SJSA1 (cell line): ENCODE measurements at places on chromosomes 12 and 14. TPM values are rescaled to one million over a fixed set of nuclear protein-coding genes. Genes with fewer than 3 reads are reported as not detected.

DNA sequence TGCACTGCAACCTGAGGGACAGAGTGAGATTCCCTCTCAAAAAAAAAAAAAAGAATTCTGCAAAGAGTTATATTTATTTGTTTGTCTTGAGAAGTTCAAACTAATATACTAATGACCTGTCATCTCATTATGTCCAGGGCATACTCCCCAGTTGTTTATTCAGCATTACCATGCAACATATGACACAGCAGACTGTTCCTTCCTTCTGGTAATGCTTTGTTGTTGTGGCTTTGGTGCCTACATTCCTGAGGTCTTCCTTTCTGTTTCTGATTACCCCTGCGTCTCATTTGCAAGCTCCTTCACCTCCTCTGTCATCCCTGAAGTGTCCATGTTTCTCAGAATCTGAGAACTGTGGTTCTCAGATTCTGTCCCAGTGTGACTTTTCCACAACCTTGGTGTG is 55.3 kb downstream of the DERA start:
- H3K27me3 ChIP-seq = no peaks in the 10 kb centered on the region
- DNase-seq = peak; percentile 56
- H3K4me1 ChIP-seq = peaks cover 26% of the 10 kb centered on the region
- peaks cover 6% of the 10 kb centered on the region for H3K36me3 ChIP-seq
- H3K4me3 ChIP-seq = no peak overlapping the region
- H3K27ac ChIP-seq = peak overlapping the region; percentile 48; the same call in 1 of the 2 replicates

GOLGA3 gene
- total RNA-seq = 52.8 and 71.1 TPM in 2 replicates

GRCh38 chr12:102571889-102572288 is 91.5 kb upstream of the IGF1 start:
- H3K36me3 ChIP-seq = no peaks in the 10 kb centered on the region
- no peak for DNase-seq
- peaks cover 24% of the 10 kb centered on the region for H3K4me1 ChIP-seq
- H3K27ac ChIP-seq = no peak overlapping the region

- no peaks in the 10 kb centered on the region for H3K36me3 ChIP-seq
- no peak for DNase-seq
- H3K4me3 ChIP-seq = no peak overlapping the region
- H3K27me3 ChIP-seq = no peaks in the 10 kb centered on the region
These were observed 421.2 kb downstream of the CCDC91 start for GRCh38 chr12:28611449-28611848.

DNA sequence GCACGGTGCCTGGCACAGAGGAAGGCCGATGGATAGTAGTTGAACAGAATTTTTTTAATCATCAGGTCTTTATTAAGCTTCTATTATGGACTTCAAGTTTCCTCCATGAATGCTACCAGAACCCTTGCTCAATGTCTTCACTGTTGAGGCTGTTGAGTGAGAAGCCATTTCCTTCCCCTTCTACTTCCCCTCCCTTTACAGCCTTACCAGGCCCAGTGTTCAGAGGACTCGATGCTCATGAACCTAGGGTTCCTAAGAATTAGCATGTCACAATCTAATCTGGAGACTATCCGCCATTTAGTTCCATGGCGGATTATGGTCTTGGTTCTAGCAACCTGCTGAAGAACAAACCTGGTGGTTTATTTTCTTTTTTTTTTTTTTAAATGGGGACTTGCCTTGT is 17.7 kb downstream of the ETV6 start:
- no peak for DNase-seq
- peaks cover 12% of the 10 kb centered on the region for H3K4me1 ChIP-seq
- H3K27me3 ChIP-seq = no peaks in the 10 kb centered on the region
- no peak overlapping the region for H3K27ac ChIP-seq

DNA sequence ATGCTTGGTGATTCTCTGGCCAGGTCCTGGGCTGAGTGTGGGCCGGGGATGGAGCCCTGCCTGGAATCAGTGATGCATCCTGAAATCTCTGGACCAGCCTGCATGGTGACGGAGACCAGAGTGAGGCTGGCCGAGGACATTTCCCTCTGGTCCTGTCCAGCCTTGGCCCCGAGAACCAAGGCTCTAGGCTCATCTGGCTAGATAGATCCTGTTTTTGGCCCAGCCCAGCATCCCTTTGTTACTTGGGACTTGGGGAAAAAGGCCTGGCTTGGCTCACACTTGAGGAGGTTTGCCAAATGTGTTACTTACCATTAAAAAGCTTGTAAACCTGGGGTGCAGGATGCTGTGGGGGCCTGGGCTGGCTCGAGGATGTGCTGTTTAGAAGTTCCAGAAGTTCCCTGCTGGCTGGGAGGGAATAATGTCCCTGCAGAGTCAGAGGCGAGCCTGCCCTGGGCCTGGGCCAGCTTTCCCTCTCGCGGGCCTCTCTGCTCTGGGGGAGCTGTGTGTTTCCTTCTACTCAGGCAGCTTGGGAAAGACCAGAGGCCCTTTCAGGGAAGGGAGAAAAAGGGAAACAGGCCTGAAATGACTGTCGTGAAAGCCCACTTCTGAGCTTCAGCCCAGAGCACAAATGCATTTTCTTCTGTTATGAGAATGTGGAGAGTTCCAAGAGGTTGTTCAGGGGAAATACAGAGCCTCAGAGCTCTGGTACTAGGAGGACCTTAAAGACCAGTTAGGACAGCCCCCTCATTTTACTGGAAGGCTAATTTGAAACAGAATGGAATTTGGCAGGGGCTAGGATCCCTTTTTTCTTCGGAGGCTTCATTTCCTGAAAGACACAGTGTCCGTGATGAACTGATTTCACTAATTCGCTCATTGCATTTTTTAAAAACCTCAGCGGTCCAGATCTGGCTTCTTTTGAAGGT is 47.2 kb upstream of the CTDSP2 start:
- H3K36me3 ChIP-seq = no peaks in the 10 kb centered on the region
- H3K4me3 ChIP-seq = no peak overlapping the region
- H3K27ac ChIP-seq = peak overlapping the region; percentile 76
- peaks cover 81% of the 10 kb centered on the region for H3K4me1 ChIP-seq

- H3K27ac ChIP-seq = no peak overlapping the region
- peaks cover 90% of the 10 kb centered on the region for H3K36me3 ChIP-seq
- no peak overlapping the region for H3K4me3 ChIP-seq
- H3K27me3 ChIP-seq = no peaks in the 10 kb centered on the region
- no peaks in the 10 kb centered on the region; the same call in none of the 2 replicates for H3K4me1 ChIP-seq
- DNase-seq = no peak
These were observed 5.4 kb downstream of the SDR39U1 start for GRCh38 chr14:24437020-24437735.
